Endothelial cell of umbilical vein (primary cell): ENCODE measurements at places on chromosomes 2 and 18. TPM values are rescaled to one million over a fixed set of nuclear protein-coding genes. Genes with fewer than 3 reads are reported as not detected.
A peak's percentile ranks its signal among the peaks of the same experiment; 100 is the strongest.

GRCh38 chr2:65349863-65350262, 82.5 kb downstream of the SPRED2 start:
- peaks cover 9% of the 10 kb centered on the region for H3K4me1 ChIP-seq
- H3K27ac ChIP-seq = no peak overlapping the region
- peak; percentile 71 for DNase-seq
- no peaks in the 10 kb centered on the region for H3K36me3 ChIP-seq
- peaks cover 4% of the 10 kb centered on the region for H3K27me3 ChIP-seq
- H3K4me3 ChIP-seq = no peak overlapping the region

DNA sequence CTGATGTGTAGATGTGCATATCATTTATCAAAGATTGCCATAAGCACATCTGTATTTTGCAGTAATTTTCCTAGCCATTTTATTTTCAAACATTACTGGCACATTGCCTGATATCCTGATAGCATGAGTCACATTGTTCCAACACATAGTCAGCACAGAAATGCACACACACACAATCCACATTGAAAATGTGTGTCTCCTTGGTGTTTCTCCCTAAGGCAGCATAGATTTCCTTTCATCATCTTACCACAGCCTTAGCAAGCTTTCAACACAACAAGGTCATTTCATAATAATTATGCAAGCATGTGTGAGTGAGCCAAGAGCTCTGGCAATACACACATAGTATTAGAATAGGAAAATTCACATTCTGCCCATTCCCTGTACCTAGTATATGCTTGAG, 245.4 kb upstream of the MEIS1 start:
- no peak overlapping the region for H3K27ac ChIP-seq
- H3K4me3 ChIP-seq = no peak overlapping the region
- no peak for DNase-seq
- no peaks in the 10 kb centered on the region for H3K27me3 ChIP-seq
- H3K36me3 ChIP-seq = no peaks in the 10 kb centered on the region

The STEAP3 gene
- 12.7 and 17.4 TPM in 2 replicates for total RNA-seq

The SMYD1 gene
- total RNA-seq = not detected in 2 replicates

The OXER1 gene
- 0.18 TPM in 1 of 2 replicates, not detected in the other for total RNA-seq

DNA sequence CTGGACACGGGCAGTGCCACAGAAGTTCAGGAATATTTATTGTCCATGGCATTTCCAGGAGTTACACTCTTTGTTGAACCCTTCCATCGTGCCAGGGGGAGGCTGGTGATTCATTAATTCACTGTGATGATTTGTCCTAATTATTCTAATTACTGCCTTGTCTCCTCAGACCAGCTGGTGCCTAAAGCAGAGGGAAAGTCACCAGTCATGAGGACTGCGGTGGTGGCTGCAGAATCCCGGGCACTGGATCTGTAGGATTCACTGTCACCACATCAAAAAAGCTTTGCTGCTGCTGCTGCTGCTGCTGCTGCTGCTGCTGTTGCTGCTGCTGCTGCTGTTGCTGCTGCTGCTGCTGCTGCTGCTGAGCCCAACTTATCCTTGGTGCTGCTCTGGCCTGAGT, 908.2 kb downstream of the TSN start:
- no peak overlapping the region for H3K4me3 ChIP-seq
- no peak for DNase-seq
- H3K27me3 ChIP-seq = no peaks in the 10 kb centered on the region
- H3K4me1 ChIP-seq = no peaks in the 10 kb centered on the region
- no peak overlapping the region for H3K27ac ChIP-seq

DNA sequence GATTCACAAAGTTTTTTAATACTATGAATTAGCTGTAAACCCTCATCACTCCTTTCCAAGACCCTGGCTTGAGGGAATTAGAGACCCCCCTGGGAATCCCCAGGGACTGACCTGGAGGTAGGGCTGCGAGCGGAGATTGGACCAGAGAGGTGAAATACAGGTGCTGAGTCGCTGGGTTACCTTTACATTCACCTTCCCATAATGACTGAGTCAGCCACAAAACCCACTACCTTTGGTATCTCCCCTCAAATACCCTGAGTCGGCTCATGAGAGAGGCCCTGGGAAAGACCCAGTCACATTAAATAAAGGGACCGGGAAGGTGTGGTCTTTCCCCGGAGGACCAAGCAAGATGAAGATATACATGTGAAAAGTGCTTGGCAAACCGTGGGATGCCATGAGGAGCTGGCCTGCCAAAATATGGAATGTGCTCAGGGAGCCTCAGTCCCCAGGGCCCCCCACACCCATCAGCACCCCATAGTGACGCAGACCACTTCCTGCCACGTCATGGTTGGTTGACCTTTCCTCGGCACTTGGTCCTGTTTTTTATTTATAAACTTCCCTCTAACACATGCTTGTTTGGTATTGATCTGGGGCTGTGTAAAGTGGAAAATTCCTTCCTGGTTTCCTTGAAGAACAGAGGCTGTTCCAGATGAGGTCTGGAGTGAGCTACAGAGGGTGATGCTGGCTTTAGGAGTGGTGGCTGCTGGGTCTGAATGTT, 51.4 kb downstream of the IL1RL2 start:
- H3K36me3 ChIP-seq = no peaks in the 10 kb centered on the region
- no peak overlapping the region for H3K4me3 ChIP-seq
- peaks cover 12% of the 10 kb centered on the region for H3K4me1 ChIP-seq
- DNase-seq = peak; percentile 32

The C2orf74 gene
- 3.8 and 4.1 TPM in 2 replicates for total RNA-seq

DNA sequence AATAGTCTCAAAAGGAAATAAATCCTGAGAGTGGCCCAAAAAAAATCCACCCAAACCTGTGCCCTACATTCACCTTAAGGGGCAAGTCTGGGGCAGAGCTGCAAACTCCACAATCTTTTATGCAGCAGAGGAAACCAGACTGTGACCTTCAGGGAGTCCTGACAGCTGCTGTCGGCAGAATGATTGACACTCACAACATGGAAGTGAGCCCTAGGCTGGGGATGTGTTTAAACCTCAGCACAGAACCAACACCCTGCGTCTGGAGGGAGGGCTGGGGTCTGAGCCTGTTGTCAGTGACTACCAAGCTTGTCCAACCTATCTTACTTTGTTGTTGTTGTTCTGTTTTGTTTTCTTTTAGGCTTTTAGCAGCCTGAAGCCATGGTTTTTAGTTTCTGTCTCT, 39.6 kb downstream of the CRACDL start:
- H3K36me3 ChIP-seq = no peaks in the 10 kb centered on the region
- no peak overlapping the region for H3K4me3 ChIP-seq
- no peak for DNase-seq
- H3K27ac ChIP-seq = no peak overlapping the region
- H3K4me1 ChIP-seq = peaks cover 1% of the 10 kb centered on the region
- peaks cover 6% of the 10 kb centered on the region for H3K27me3 ChIP-seq

DNA sequence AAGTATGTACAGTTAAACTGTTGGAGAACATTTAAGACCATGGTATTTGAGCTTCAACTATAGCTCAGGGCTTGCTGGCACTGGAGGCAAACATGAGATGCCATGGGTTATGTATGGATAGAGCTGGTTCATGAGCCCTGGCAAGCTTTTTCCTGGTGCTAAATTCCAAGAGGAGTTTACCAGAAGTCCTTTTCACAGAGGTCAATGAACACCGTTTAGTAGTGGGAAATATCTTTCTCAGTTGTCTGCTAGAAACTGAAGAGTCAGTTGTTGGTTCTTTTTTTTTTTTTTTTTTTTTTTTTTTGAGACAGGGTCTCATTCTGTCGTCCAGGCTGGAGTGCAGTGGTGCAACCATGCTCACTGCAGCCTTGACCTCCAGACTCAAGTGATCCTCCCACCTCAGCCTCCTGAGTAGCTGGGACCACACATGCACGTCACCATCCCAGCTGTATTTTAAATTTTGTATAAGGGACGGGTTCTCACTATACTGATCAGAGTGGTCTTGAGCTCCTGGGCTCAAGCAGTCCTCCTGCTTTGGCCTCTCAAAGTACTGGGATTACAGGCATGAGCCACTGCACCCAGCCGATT, 1.3 kb downstream of the KHK start:
- H3K4me1 ChIP-seq = peaks cover 5% of the 10 kb centered on the region
- no peak for DNase-seq
- H3K4me3 ChIP-seq = no peak overlapping the region
- H3K36me3 ChIP-seq = no peaks in the 10 kb centered on the region

DNA sequence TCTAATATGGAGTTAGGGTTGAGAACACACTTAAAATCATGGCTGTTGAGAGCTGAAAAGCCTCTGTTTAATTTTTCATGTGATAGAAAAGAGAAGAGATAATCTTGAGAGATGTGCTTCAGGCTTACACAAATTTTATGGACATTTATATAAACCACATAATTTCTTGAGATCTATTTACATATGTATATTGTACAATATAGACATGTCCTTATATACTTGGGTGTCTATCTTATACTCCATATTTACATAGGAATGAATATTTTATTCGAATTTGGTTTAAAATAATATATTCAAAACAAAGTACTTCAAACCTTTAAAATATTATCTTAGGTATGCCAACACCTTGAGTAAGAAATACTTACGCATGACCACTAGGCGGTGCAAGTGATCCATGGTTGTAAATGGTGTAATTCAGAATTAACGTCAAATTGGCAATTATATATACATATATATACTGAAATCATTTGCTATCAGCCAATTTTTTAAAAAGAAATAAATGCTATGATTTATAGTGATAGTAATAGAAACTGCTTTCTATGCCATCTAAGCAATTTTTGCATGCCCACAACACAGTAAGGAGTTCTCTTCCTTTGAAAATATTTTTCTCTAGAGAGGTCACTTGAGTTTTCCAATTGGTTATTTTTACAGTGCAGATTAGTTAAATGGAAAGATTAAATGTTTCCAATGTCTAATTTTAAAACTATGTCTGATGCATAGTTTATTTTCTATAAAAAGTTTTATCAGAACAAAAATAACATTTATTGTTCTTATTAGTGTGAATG, 37.6 kb upstream of the SPAG16 start:
- no peak overlapping the region for H3K27ac ChIP-seq
- H3K4me3 ChIP-seq = no peak overlapping the region
- H3K4me1 ChIP-seq = no peaks in the 10 kb centered on the region
- peak; percentile 54 for DNase-seq

DNA sequence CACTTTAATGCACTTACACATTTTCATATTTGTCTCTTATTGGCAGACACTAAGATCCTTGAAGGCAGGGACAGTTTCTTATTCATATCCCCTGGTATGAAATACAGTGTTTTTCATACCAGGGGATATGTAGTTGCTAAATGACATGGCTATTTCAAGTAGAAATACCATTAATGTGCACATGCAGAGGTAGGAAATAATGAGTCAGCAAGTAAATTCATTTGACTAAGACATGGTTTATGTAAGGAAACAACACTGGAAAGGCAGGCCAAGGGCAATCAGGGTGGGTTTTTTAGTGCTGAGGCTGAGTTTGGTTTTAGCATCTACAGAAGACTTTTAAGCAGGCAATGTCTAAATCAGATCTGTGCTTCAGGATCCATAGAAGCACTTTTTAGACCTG, 155.9 kb downstream of the WDPCP start:
- H3K27me3 ChIP-seq = no peaks in the 10 kb centered on the region
- H3K4me3 ChIP-seq = no peak overlapping the region
- no peaks in the 10 kb centered on the region for H3K36me3 ChIP-seq
- H3K4me1 ChIP-seq = peaks cover 11% of the 10 kb centered on the region
- peak; percentile 73 for DNase-seq

The GPR39 gene
- 0.20 TPM in 1 of 2 replicates, not detected in the other for total RNA-seq

- H3K4me1 ChIP-seq = peaks cover 17% of the 10 kb centered on the region
- H3K27ac ChIP-seq = peak overlapping the region; percentile 29
- peak overlapping the region; percentile 59 for H3K4me3 ChIP-seq
- no peaks in the 10 kb centered on the region for H3K36me3 ChIP-seq
Measured at GRCh38 chr2:62705859-62706720, 577 bp downstream of the EHBP1 start.

DNA sequence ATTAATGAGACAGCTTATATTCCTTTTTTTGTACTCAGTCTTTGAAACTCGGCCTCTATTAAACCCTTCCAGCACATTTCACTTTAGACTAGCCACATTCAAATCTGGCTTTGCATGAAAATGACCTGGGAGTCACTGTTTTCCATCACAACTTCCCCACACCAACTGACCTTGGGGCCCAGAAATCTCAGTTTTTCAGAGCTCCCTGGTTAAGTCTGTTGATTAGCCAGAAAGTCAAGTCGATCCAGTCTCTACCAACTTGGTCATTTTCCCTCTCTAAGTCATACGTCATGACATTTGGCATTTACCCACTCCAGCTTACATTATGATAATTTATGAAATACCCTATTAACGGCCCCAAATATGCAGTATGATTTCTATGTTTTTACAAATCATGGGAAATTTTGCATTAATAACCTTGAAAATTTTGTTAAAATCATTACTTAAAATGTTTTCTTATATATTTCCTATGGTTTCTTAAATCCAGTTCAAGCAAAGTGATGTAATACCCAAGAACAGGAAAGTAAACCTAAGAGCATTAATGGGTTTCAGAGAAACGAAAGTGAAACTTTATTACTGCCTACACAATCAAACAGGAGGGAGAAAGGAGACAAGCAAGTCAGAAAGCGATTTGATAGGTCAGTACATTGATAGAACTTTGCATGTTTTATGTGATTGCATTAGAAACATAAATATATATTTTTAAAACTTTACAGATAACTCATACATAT, 77.1 kb downstream of the SPATS2L start:
- no peaks in the 10 kb centered on the region for H3K36me3 ChIP-seq
- peak overlapping the region; percentile 61 for H3K4me3 ChIP-seq
- no peaks in the 10 kb centered on the region for H3K27me3 ChIP-seq
- DNase-seq = peak; percentile 83
- H3K4me1 ChIP-seq = peaks cover 35% of the 10 kb centered on the region

DNA sequence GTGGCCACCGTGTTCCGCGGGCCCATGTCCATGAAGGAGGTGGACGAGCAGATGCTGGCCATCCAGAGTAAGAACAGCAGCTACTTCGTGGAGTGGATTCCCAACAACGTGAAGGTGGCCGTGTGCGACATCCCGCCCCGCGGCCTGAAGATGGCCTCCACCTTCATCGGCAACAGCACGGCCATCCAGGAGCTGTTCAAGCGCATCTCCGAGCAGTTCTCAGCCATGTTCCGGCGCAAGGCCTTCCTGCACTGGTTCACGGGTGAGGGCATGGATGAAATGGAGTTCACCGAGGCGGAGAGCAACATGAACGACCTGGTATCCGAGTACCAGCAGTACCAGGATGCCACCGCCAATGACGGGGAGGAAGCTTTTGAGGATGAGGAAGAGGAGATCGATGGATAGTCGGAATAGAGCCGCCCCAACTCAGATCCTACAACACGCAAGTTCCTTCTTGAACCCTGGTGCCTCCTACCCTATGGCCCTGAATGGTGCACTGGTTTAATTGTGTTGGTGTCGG, 17.7 kb downstream of the TUBB6 start:
- no peak for DNase-seq
- no peaks in the 10 kb centered on the region for H3K27me3 ChIP-seq
- no peak overlapping the region for H3K27ac ChIP-seq
- H3K36me3 ChIP-seq = peaks cover 21% of the 10 kb centered on the region

The IL18RAP gene
- total RNA-seq = not detected in 2 replicates
